ENCODE measurements at places on chromosomes 11 and 22. TPM values are rescaled to one million over a fixed set of nuclear protein-coding genes. Genes with fewer than 3 reads are reported as not detected.

The CDKN1C gene
- 0.76 TPM for total RNA-seq

The PATE4 gene
- not detected for total RNA-seq

The KLHDC7B gene
- total RNA-seq = 0.05 TPM

The MRGPRG gene
- not detected for total RNA-seq

The GP1BB gene
- 0.73 TPM for total RNA-seq

The CASTOR1 gene
- 4.1 TPM for total RNA-seq

The LIF gene
- 40.5 TPM for total RNA-seq

The TRAPPC4 gene
- 64.4 TPM for total RNA-seq

The CLCF1 gene
- total RNA-seq = 46.1 TPM

The GRIA4 gene
- total RNA-seq = not detected

The MYO7A gene
- 1.2 TPM for total RNA-seq

The GLYAT gene
- total RNA-seq = not detected

The ADM2 gene
- total RNA-seq = 0.51 TPM

The INSC gene
- total RNA-seq = not detected

Measured in A549 treated with DMSO at 1 μM for 4 hours (cell line).